ENCODE measurements at places on chromosomes 11 and 22.

- no peaks in the 10 kb centered on the region for H3K4me1 ChIP-seq
- no peak overlapping the region for H3K4me3 ChIP-seq
- no peaks in the 10 kb centered on the region for H3K36me3 ChIP-seq
- no peak overlapping the region for H3K27ac ChIP-seq
- no peaks in the 10 kb centered on the region for H3K27me3 ChIP-seq
- DNase-seq = no peak
Measured at GRCh38 chr11:117781627-117782026, 15.4 kb downstream of the DSCAML1 start.

DNA sequence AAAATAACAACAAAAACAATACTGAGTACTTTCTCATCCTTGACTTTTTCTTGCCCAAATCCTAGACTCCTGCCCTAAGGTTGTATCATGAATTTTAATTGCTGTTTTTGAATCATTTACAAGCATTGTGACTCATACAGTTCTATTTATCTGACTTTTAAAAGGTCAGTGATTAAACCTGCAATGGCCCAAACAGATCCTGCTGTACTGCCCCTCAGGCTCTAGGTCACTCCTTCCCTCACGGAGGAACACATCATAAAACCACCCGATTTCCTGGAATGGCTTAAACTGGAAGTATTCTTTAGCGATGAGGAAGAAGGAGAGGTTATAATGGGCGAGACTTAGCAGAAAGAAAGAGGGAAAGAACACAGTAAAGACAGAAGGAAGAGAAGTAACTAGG, 12.3 kb downstream of the ARFGAP3 start:
- no peaks in the 10 kb centered on the region for H3K27me3 ChIP-seq
- peaks cover 24% of the 10 kb centered on the region for H3K4me1 ChIP-seq
- no peak overlapping the region for H3K4me3 ChIP-seq
- no peak overlapping the region for H3K27ac ChIP-seq
- peaks cover 32% of the 10 kb centered on the region for H3K36me3 ChIP-seq

GRCh38 chr11:2100361-2101170, 38.6 kb downstream of the IGF2 start:
- no peak overlapping the region for H3K27ac ChIP-seq
- no peak overlapping the region for H3K4me3 ChIP-seq
- no peaks in the 10 kb centered on the region for H3K36me3 ChIP-seq
- no peak for DNase-seq
- H3K27me3 ChIP-seq = no peaks in the 10 kb centered on the region

DNA sequence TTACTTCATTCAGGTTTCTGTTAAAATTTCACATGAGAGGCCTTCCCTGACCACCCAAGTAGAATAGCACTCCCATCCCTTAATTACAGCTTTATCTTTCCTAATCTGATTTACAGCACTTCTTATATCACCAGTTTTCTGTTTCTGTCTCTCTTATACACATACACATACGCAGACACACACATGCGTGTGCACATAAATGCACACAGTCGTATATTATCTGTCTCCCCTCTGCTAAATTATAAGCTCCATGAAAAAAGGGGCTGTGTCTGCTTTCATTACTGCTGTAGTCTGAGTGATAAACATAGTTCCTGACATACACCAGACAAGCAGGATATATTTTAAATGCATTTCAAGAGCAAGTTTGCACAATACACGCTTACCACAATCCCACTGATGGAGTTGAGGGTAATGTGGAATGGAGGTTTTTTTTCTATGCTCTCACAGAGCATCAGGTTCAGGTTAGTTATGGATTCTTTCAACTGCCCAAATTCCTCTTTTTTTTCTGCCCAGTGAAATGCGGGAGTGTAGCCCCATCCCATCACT, 13.7 kb upstream of the TOP3B start:
- no peak overlapping the region for H3K27ac ChIP-seq
- no peak overlapping the region for H3K4me3 ChIP-seq
- no peaks in the 10 kb centered on the region for H3K36me3 ChIP-seq
- H3K4me1 ChIP-seq = no peaks in the 10 kb centered on the region
- no peaks in the 10 kb centered on the region for H3K27me3 ChIP-seq

DNA sequence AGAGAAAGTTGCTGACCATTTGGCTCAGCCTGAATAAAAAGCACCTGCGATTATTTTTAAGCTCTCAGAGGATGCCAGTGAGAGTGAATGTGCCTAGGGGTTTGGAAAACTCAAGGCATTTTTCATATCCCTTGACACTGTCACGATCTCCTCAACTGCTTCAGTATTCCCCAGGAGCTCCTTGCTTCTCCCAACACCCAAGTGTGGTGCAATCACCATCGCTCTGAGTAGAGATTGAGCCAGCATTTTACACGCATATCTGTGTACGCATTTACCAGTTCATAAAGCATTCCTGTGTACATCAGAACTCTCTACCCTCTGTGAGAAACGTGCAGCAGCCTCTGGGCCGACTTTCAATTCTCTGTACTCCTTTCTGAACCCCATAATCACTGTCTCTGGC, 1.3 kb downstream of the SRRD start:
- H3K4me1 ChIP-seq = peaks cover 54% of the 10 kb centered on the region
- H3K27ac ChIP-seq = peak overlapping the region; percentile 98
- H3K27me3 ChIP-seq = no peaks in the 10 kb centered on the region
- H3K4me3 ChIP-seq = peak overlapping the region; percentile 68
- H3K36me3 ChIP-seq = peaks cover 32% of the 10 kb centered on the region

- peaks cover 10% of the 10 kb centered on the region for H3K36me3 ChIP-seq
- DNase-seq = no peak
- H3K4me3 ChIP-seq = no peak overlapping the region
- H3K27me3 ChIP-seq = no peaks in the 10 kb centered on the region
- H3K27ac ChIP-seq = no peak overlapping the region
Measured at GRCh38 chr11:12531681-12532080, 142.5 kb upstream of the TEAD1 start.

GRCh38 chr11:117126223-117126965, 17.7 kb upstream of the PAFAH1B2 start:
- H3K27ac ChIP-seq = no peak overlapping the region
- no peaks in the 10 kb centered on the region for H3K27me3 ChIP-seq
- no peaks in the 10 kb centered on the region for H3K36me3 ChIP-seq
- H3K4me1 ChIP-seq = no peaks in the 10 kb centered on the region
- no peak for DNase-seq
- H3K4me3 ChIP-seq = no peak overlapping the region

- no peak for DNase-seq
Measured at GRCh38 chr11:28176351-28176750, 68.2 kb downstream of the METTL15 start.

- H3K27me3 ChIP-seq = no peaks in the 10 kb centered on the region
- peaks cover 23% of the 10 kb centered on the region for H3K4me1 ChIP-seq
- peak; percentile 90 for DNase-seq
- H3K27ac ChIP-seq = peak overlapping the region; percentile 30
Measured at GRCh38 chr11:125070699-125071254, 7.7 kb downstream of the SLC37A2 start.

DNA sequence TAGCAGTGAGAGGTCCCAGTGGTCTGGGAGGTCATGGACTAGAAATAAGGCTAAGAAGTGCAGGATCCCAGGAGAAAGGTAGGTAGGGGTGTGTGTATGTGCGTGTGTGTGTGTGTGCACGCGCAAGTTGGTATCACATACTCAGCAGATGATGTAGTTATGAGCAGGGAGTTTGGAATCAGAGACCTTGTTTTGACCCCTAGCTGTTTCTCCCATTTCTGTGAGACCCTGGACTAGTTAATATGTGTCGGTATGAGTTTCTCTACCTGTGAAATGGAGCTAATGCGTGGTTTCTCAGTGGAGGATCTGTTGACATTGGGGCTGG, 1.3 kb downstream of the SERPING1 start:
- H3K27me3 ChIP-seq = no peaks in the 10 kb centered on the region
- H3K4me1 ChIP-seq = peaks cover 30% of the 10 kb centered on the region
- peak overlapping the region; percentile 83 for H3K4me3 ChIP-seq
- peaks cover 3% of the 10 kb centered on the region for H3K36me3 ChIP-seq
- H3K27ac ChIP-seq = peak overlapping the region; percentile 92

- H3K27me3 ChIP-seq = peaks cover 3% of the 10 kb centered on the region
- H3K4me3 ChIP-seq = no peak overlapping the region
- H3K4me1 ChIP-seq = peaks cover 15% of the 10 kb centered on the region
- no peaks in the 10 kb centered on the region for H3K36me3 ChIP-seq
- DNase-seq = no peak
Measured at GRCh38 chr22:41979423-41980250, 10.4 kb downstream of the SEPTIN3 start.

GRCh38 chr22:28017558-28017820, 98.4 kb upstream of the PITPNB start:
- no peaks in the 10 kb centered on the region for H3K27me3 ChIP-seq
- DNase-seq = no peak
- no peaks in the 10 kb centered on the region for H3K36me3 ChIP-seq
- H3K4me3 ChIP-seq = no peak overlapping the region

DNA sequence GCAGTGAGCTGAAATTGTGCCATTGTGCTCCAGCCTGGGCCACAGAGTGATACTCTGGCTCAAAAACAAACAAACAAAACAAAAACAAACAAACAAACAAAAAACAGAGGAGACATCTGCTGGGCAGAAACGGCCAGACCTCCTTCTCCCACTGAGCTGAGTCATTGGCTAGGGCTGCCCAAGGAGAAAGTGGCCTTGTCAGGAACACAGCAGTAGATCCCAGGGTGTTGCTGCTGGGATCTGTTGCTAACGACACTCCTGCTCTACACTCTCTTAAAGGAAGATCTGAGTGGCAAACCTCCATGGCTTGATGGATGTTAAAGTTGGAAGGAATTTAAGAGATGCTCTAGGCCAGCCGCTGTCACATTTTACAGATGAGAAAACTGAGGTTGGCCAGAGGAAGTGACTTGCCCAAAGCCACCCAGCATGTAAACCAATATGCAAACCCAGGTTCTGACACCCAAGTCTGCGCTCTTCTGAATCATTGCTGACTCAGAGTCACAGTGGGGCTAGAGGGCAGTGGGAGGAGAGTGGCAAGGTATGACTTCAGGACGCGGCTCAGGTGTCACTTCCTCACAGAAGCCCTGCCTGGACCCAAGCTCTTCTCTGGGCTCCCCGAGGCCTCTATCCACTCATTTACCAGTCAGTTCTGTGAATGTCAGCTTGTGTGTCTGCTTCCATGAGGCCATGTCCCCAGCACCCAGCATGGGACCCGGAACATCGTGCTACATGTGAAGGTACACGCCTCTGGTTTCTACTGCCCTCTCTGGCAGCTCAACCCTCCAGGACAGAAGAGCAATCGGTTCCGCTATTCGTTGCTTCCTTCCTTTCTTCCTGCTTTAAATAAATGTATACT, 11.3 kb upstream of the GDPD5 start:
- peaks cover 11% of the 10 kb centered on the region for H3K4me1 ChIP-seq
- H3K36me3 ChIP-seq = no peaks in the 10 kb centered on the region
- no peak for DNase-seq
- no peaks in the 10 kb centered on the region for H3K27me3 ChIP-seq
- H3K4me3 ChIP-seq = no peak overlapping the region

DNA sequence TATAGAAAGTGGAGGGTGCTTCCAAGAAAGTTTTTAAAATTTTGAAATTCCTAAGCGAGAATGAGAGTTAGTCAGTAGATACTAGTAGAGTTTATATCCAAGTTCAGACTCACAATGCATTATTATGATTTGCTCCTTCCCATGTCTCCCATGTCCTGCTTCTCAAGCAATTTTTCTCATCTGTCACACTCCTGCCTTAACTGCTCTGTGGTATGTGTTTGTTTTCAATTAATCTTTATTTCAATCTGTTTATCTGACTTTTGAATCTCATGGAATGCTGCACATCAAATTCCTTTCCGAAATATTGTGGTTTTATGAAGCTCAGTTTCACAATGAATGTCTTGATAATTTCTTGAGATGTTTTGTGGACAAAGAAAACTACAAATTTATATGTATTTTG, 18.1 kb downstream of the THY1 start:
- no peak overlapping the region for H3K27ac ChIP-seq
- no peaks in the 10 kb centered on the region for H3K27me3 ChIP-seq
- DNase-seq = no peak

GRCh38 chr11:77753230-77753629, 67.3 kb downstream of the RSF1 start:
- H3K27me3 ChIP-seq = no peaks in the 10 kb centered on the region
- H3K4me3 ChIP-seq = no peak overlapping the region
- no peak overlapping the region for H3K27ac ChIP-seq
- H3K36me3 ChIP-seq = no peaks in the 10 kb centered on the region

- no peak overlapping the region for H3K27ac ChIP-seq
- DNase-seq = no peak
- no peaks in the 10 kb centered on the region for H3K27me3 ChIP-seq
- H3K4me1 ChIP-seq = peaks cover 52% of the 10 kb centered on the region
Measured at GRCh38 chr22:35785181-35785923, 67.7 kb downstream of the APOL5 start.

- no peaks in the 10 kb centered on the region for H3K27me3 ChIP-seq
- H3K27ac ChIP-seq = no peak overlapping the region
Measured at GRCh38 chr11:48002561-48002960, 22.2 kb downstream of the PTPRJ start.

- DNase-seq = no peak
- peak within 1 kb of the TSS; percentile 61 for H3K4me3 ChIP-seq
- no peaks in the 10 kb centered on the region for H3K27me3 ChIP-seq
- H3K36me3 ChIP-seq = no peaks in the 10 kb centered on the region
Measured at GRCh38 chr22:37519268-37520195, at the start of gene CARD10. Gene CARD10, minus strand, starts transcription at chr22:37519415. Its CDS starts 215 bp downstream, at chr22:37519200.

- no peaks in the 10 kb centered on the region for H3K27me3 ChIP-seq
- no peaks in the 10 kb centered on the region for H3K36me3 ChIP-seq
- H3K4me3 ChIP-seq = no peak overlapping the region
- H3K27ac ChIP-seq = no peak overlapping the region
Measured at GRCh38 chr22:28750471-28750881, 8.6 kb downstream of the HSCB start.

Measured in vagina (tissue), 2 donors.